ENCODE measurements at places on chromosomes 6 and 20.

DNA sequence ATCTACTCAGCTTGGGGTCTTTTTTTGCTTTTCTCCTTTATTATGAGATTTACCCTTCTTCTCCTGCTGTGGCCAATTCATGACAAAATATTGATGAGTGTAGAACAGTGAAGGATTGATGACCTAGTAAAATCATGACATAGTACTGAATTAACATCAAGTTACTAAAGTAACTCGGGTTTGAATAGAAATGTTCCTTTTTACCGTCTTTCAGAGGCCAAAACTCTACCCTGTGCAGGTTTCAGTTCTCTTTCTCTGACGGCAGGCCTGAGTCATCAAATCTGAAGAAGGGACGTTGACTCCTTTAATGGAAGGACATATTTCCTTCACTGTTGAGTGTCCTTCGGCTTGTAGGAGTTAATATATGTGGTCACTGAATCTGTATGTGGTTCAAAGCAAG lies 80.7 kb downstream of the RREB1 start:
- no peak for DNase-seq

GRCh38 chr6:131216246-131216645 lies 81.0 kb downstream of the AKAP7 start:
- no peak for DNase-seq

DNA sequence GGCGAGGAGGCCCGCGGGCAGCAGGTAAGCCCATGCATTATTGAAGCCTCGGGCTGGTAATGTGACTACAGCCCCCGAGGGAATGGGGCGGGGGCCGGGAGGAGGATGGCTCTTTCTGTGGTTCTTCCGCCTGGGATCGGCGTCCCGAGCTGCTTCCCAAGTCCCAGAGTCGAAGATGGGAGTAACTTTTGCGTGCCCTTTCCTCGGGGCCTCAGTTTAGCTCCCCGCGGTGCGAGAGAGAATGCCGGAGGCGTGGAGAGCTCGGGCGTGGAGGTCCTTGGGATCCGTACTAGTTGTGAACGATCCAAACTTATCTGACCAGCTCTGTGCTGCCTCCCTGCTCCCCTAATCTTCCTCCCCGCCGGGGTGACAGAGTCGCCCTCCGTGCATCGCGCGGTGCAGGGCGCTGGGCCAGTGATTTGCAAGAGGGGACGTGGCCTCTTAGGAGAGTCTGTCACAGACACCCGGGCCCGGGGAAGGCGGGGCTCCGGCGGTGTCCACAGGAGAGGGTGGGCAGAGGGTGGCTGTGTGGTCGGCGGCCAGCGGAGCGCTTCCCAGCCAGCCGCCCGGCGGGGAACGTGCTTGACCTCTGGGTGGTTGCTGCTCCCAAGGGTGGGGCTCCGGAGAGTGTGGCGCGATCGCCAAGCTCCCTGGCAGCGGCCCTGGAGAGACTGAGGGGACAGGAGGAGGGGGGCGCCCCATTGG lies 815 bp downstream of the UTRN start:
- DNase-seq: peak; percentile 56

GRCh38 chr6:84657486-84657885 lies 106.9 kb downstream of the TBX18 start:
- no peak for DNase-seq

DNA sequence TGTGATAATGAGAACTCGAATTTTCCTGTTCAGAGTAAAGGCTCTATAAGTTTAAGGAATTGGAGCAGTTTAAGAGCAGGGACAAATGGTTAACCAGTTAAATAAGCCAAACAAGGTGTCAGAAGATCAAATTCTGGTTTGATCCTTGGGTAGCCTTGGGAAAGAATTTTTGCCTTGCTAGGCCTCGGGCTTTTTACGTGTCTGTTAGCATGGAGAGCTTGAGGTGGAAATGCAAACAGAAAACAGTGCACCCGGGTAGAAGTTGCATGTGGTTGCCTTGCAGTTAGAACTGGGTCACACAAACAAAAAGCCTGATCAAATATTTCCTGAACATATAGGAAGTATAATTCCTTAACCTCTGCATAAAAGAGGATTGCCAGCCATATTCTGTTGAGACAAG lies 58.3 kb downstream of the RIN2 start:
- no peak for DNase-seq

GRCh38 chr6:332671-333070 lies 40.4 kb downstream of the DUSP22 start:
- DNase-seq: no peak

DNA sequence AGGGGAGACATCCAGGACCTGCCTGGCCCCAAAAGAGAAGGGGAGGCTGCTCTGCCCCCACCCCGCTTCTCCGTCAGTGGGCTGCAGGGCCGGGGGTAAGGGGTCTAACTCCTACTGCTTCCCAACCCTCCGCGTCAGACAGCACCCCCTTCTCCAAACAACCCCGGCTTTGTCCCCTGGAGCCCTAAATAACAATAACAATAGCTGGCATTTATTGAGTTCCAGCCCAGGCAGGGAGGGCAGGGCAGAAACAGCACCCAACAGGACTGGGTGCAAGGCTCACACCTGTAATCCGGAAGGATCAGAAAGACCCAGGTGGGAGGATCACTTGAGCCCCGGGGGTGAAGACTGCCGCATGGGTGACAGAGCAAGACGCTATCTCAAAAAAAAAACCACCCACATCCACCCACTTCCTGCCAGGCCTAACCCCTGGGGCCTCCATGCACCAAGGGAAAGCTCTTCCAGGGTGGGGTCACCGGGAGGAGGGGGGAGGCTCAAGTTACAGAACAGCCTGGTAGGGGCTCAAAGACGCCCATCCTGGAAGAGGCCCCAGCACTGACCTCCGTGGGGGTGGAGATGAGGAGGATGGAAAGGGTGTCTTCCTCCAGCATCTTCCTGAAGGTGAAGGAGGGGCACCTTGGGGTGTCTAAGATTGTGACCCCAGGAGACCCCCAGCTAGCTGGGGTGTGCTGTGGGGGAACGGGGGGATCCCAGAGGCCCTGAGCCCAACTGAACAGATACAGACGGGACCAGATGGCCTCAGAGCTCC lies 1.3 kb upstream of the FNDC11 start:
- no peak for DNase-seq

- DNase-seq: no peak
Observed at GRCh38 chr6:25138934-25139415, 140.2 kb upstream of the CARMIL1 start.

DNA sequence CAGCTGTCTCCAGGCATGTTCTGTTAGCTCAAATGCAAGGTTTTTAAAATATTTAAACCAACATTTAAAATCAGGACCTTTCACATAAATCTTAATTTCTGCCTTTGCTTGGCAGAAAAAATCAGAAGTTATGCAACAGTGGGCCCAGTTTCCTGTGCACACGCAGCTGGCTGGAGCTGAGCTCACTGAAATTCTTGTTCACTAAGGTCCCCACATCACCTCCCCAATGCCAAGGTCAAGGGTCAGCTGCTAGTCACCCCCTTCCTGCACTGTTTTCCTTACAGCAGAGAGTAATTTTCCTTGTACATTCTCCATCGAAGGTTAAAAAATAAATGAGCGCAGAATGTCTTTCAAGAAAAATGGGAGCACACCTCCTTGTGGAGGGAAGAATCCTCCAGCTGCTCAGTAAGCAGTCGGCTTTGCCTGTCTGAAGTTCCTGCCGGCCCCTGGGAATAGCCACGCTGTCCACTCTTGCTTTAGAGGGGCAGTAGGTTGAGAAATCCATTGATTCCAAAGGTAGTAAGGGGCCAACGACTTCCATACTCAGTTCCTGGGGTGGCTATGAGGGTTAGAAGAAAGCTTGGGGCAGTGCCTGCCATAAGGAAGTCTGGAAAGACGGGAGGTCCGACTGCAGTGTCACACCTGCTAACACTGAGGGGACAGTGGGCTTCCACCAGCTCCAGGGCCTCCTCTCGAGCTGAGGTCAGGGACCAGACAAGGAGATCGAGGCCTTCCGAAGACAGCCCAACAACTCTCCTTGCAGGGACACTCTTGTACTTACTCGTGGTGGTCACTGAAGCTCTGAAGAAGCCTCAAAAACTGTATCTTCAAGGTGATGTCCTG lies 56.8 kb downstream of the MYH7B start:
- no peak for DNase-seq

DNA sequence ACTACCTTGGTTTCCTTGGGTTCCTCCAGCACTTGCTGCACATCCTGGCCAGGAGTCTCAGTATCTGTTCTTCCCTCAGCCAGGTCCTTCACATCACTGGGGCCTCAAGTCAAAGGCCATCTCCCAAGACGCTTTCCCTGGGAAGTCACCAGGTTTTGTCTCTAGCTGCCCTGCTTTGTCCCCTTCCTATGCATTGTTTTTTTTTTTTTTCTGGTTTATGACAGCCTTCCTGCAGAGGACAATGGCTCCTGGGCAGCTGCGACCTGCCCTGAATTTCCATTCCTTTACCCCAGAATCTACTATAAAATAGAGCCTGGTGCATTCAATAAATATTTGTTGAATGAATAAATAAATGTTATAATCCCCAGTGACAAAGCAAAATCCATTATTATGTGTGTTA lies 687.3 kb downstream of the QKI start:
- DNase-seq: no peak

DNA sequence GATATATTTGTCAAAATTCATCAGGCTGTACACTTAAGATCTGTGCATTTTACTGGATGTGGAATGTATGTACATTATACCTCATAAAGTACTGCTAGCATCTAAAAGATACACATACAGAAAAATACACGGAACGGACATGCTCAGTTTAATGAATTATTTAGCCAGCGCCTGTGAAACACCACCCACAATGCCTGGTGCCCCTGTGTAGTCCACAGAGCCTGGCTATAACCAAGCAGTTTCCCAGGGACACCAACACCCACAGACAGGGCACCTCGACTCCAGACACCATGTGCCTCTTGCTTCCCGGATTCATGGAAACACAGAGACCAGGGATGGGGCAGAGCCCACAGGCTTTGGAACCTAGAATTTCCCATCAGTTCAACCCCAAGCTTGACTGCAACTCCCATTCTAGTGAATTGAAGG lies 17.4 kb upstream of the ARMC12 start:
- DNase-seq: no peak

- no peak for DNase-seq
Observed at GRCh38 chr6:31010393-31011060, at the start of gene MUC22. Gene MUC22 (plus strand): TSS chr6:31010474. CDS start chr6:31010707, 233 bp downstream.

DNA sequence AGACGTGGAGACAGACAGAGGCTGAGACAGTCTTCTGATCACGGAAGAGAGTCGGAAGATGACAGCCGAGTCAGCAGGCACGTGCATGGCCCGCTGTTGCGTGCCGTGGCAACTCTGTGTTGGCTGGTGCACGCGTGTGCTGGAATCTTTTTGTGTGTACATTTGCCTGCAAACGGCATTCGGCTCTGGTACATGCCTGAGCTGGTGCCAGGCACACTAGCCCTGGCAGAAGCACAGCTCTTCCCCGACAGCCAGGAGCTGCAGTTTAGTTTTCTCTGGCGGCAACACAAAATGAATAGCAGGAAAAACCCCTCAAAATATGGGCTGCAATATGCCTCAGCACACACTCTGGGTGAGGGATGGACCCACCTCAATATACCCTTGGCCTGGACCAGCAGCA lies 769 bp upstream of the PDYN start:
- no peak for DNase-seq

GRCh38 chr6:64439274-64439673 lies 803.7 kb downstream of the PHF3 start:
- DNase-seq: no peak

DNA sequence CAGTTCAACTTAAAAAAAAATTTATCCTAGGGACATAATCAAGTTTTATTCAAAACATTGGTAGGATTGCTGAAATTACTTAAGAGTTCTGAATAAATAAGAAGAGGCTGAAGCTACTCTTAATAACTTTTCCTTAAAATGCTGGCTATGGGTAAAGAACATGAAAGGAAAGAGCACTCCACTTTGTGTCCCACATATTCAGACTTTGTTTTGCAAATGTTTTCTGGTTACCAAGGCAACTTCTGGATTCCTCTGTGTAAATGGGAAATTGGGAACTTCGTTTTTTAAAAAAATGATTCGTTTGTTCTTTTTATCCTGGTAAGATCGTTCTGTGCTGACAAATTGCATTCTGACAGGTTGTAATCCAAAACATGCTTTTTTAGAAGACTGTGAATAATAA lies 115.0 kb downstream of the KIF6 start:
- DNase-seq: peak; percentile 76

GRCh38 chr20:20594171-20594530 lies 118.3 kb downstream of the RALGAPA2 start:
- DNase-seq: peak; percentile 34

GRCh38 chr20:2761885-2762284 lies 38.5 kb downstream of the CPXM1 start:
- no peak for DNase-seq

- no peak for DNase-seq
Observed at GRCh38 chr20:22986601-22987000, 48.5 kb upstream of the SSTR4 start.

DNA sequence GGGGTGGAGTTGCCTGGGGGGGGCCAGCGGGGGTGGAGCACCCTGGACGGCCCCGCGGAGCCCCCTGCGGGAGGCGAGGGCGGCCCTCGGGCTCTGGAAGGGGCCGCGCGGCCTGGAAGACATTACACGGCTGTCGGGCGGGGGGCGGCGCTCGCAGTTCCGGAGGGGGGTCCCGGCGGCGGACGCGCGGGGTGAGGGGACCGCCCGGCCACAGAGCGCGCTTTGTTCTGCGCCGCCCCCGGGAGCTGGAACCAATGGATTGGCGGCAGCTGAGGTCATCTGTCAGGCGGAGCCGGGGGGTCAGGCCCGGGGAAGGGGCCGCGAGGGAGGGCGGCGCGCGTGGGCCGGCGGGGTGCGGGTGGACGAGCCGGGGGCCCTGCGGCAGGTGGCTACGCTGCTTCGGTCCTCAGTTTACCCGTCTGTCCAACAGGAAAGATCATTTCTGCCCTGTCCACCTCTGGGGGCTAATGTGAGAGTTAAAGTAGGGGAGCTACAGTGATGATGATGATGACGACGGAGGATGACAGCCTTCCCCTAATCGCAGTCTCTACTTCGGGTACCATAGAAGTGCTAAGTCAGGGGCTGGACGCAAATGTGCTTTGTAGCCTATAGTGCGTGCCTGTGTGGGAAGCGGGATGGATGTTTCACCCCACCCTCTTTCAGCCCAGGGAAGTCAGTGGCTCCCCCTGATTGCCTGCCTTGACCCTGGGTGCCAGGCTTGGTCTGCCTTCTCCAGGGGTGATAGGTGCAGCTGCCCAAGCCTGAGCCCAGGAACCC lies 10.4 kb downstream of the SRXN1 start:
- DNase-seq: peak; percentile 65

GRCh38 chr6:132190815-132191175 lies 210.5 kb downstream of the MOXD1 start:
- DNase-seq: no peak

- DNase-seq: peak; percentile 33
Observed at GRCh38 chr6:148244217-148244935, 98.3 kb upstream of the SASH1 start.

GRCh38 chr6:13233106-13233505 lies 95.2 kb downstream of the TBC1D7 start:
- DNase-seq: no peak

- DNase-seq: no peak
Observed at GRCh38 chr20:62734881-62735280, 26.2 kb downstream of the NTSR1 start.

GRCh38 chr20:52312132-52312729 lies 120.7 kb upstream of the ZFP64 start:
- DNase-seq: peak; percentile 79

Measured in left kidney (tissue), 8 donors.